Spleen (tissue), 13 donors: ENCODE measurements at places on chromosomes 16 and 17. TPM values are rescaled to one million over a fixed set of nuclear protein-coding genes. Genes with fewer than 3 reads are reported as not detected.

The KRT23 gene
- 0.03 TPM for polyA plus RNA-seq

The ITGB3 gene
- polyA plus RNA-seq, result 1.1 TPM

The KIF2B gene
- not detected for polyA plus RNA-seq

GRCh38 chr17:50536683-50537646 is 4.4 kb downstream of the EPN3 start:
- no peak for DNase-seq

DNA sequence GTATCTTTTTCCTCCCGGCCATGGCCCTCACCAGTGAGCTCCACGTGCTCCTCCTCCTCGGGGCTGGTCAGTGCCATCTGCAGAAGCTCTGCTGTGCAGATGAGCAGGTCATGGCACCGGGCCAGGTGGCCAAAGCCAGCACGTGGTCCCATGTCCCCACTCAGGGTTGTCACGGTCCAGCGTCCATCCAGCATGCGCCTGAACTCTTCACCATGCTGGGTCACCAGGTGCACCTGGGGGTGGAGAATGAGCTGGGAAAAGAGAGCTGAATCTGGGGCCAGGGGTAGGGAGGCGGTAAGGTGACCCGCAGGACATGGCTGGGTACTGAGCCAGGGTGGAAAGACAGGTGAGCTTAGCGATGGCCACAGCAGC is 1.3 kb downstream of the DHX58 start:
- no peak for DNase-seq

- DNase-seq, result no peak
Observed at GRCh38 chr16:54053891-54054820, 232.4 kb downstream of the IRX3 start.

DNA sequence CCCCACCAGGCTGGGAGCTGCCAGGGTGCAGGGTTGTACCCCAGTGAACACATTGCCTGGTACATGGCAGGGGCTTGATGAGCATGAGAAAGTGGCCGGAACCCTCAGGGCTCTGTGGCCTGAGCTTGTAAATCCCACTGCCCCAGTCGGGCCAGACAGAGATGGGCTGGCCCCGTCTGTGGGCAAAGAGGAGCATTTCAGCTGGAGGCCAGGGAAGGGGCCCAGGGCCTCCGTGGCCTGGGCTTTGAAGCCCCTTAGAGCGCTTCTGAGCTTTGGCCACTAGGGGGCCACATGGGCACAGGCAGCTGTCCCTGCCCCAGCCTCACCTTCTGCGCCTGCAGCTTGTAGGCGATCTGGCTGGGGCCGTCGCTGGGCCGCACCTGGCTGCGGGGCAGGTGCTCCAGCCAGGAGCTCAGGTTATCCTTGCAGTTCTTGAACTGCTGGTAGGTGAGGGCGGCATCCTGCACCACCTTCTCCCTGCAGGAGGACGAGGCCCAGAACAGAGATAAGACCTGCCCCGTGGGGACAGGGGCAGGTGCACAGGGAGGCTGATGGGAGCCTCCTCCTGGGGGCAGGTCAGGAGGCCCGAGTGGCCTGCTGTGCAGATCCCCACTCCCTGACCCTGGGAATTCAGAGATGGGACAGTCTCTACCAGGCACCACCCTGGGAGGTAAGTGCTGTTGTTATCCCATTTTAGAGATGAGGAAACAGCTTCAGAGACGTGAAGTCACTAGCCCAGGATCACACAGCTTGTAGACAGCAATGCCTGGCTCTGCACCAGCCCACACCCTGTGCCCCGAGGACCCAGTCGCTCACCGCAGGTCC is 12.8 kb downstream of the EVPL start:
- DNase-seq, result peak; percentile 93

- DNase-seq, result peak; percentile 17
Observed at GRCh38 chr17:6491071-6491700, 46.9 kb downstream of the PIMREG start.

DNA sequence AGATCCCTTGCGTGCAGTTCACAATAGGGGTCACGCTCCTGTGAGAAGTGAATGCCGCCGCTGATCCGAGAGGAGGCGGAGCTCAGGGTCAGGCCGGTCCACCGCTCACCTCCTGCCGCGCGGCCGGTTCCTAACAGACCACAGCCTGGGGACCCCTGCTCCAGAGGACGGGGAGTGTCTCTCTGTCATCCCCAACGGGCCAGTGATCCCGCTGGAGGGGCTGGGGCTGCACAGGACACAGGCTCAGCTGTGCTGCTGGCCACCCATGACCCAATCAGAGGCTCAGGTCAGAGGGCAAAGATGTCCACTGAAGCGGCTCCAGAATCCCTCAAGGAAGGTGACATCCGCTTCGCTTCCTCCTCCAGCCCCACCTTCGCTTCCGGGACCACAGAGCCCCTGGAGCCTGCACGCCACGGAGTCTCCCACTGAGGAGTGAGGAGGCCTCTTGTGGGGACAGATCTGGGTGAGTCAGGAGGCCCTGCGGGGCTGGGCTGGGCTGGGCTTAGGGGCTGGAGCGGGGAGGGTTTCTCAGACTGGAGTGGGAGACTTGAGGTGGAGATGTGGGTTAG is 115.4 kb downstream of the METRNL start:
- peak; percentile 75 for DNase-seq

- DNase-seq, result peak; percentile 86
Observed at GRCh38 chr17:27530764-27531391, 74.6 kb downstream of the KSR1 start.
